ENCODE measurements at places on chromosomes 6 and 20. TPM values are rescaled to one million over a fixed set of nuclear protein-coding genes. Genes with fewer than 3 reads are reported as not detected.
A peak's percentile ranks its signal among the peaks of the same experiment; 100 is the strongest.

DNA sequence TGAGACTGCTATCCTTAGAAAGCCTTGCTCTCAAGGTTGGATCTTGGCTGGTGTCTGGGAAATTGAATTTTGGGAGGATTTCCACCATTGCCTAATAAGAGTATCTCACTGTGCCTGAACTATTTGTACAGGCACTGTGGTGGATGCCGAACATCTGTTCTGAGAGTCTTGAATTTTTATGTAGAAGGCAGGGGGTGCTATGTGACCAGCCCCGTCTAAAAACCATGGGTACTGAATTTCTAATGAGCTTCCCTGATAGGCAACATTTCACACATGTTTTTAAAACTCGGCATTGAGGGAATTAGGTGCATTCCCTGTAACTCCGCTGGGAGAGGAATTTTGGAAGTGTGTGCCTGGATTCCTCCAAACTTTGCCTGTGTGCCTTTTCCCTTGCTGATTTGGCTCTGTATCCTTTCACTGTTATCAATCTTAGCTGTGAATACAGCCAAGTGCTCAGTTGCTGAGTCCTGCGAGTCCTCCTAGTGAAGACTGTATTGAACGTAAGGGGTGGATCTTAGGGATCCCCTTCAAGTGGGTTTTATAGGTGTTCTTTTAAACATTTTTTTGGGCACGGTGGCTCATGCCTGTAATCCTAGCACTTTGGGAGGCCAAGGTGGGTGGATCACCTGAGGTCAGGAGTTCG is 27.6 kb upstream of the SCAF8 start:
- DNase-seq = no peak

- no peak for DNase-seq
Measured at GRCh38 chr20:62897666-62898065, 28.6 kb downstream of the DIDO1 start.

Gene UBE2C
- total RNA-seq = 1.4 TPM

Gene PI3
- not detected for total RNA-seq

GRCh38 chr6:2492686-2493523 is 247.5 kb upstream of the GMDS start:
- DNase-seq = no peak

DNA sequence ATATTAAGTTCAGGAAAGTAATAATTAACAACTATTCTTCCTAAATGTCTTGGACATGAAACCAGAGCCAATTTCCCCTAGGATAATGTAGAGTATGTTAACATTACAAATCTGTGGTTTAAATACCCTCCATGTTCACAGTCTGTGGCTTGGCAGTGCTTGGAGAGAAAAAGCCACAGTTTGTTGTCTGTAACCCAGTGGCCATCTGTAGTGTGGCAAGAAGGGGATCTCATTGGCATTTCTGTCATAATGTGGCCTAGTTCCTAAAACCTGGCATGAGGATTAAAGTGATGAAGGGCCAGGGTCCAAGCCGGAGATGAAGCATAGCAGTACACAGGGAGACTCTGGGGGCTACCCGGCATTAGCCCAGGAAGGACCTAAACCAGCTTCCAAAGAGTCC is 31.2 kb downstream of the SYNE1 start:
- DNase-seq = no peak

GRCh38 chr20:45450097-45450818 is 19.3 kb upstream of the WFDC2 start:
- DNase-seq = no peak

Gene ZNF391
- 0.89 TPM for total RNA-seq

GRCh38 chr20:32236048-32236533 is 28.4 kb downstream of the POFUT1 start:
- no peak for DNase-seq

GRCh38 chr20:37337208-37337991 is 8.5 kb upstream of the SRC start:
- no peak for DNase-seq

GRCh38 chr6:39997101-39997635 is 62.9 kb upstream of the MOCS1 start:
- no peak for DNase-seq

- DNase-seq = peak; percentile 60
Measured at GRCh38 chr20:25077610-25078169, 4.3 kb downstream of the VSX1 start.

DNA sequence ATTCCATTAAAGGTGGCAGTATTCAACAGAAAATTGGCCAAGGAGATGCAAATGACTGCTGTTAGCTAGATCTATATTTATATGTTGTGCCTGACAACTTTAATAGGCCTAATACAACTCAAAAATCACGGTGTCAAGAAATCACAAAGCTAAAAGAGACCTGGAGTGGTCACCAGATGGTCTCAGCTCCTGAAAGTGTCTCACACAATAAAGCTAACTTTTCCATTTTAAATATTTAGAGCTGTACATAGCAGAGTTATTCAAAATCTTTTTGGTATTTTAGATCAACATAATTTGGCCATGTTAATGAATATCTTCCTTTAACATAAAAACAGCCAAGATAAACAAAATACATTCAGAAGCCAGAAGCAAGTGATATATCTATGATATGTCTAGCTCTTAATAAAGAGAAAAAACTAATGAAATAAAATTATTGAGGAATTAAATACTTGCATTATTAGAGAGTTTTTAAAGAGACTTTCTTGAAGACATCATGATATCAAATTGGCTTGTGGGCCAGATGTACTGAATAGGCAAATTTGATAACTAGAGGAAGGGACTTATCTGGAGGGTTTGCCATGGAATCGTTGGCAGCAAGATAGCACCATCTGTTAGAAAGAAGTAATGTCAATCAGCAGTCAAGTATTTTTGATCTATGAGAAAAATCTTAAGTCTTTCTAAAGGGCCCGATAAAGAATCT is 84.9 kb upstream of the SCAF8 start:
- DNase-seq = no peak

- no peak for DNase-seq
Measured at GRCh38 chr6:39157511-39157910, 42.5 kb upstream of the SAYSD1 start.

Gene B3GALT4
- 12.1 TPM for total RNA-seq
